ENCODE measurements at places on chromosomes 1 and 21. TPM values are rescaled to one million over a fixed set of nuclear protein-coding genes. Genes with fewer than 3 reads are reported as not detected.

The KRTAP12-2 gene
- total RNA-seq: not detected

The ASTN1 gene
- under 0.01 TPM for total RNA-seq

The AMY2A gene
- not detected for total RNA-seq

The LCE1C gene
- total RNA-seq: not detected

The MROH9 gene
- not detected for total RNA-seq

The AGBL4 gene
- total RNA-seq: not detected

The KRTAP21-2 gene
- total RNA-seq: not detected

The AHCTF1 gene
- 28.2 TPM for total RNA-seq

The SDC3 gene
- 4.7 TPM for total RNA-seq

The SLC5A9 gene
- not detected for total RNA-seq

The FMO5 gene
- 0.51 TPM for total RNA-seq

The CTSK gene
- total RNA-seq: 3.1 TPM

The NCAM2 gene
- total RNA-seq: 0.26 TPM

The GJA9 gene
- total RNA-seq: 0.26 TPM

The MRPS21 gene
- 53.5 TPM for total RNA-seq

The RAB25 gene
- total RNA-seq: 83.7 TPM

The S100A14 gene
- total RNA-seq: 1,221 TPM

The CNR2 gene
- not detected for total RNA-seq

The SPATA45 gene
- not detected for total RNA-seq

The CRNN gene
- 6.6 TPM for total RNA-seq

The LRRN2 gene
- total RNA-seq: not detected

The PYHIN1 gene
- total RNA-seq: not detected
